ENCODE measurements at places on chromosomes 12 and 14. TPM values are rescaled to one million over a fixed set of nuclear protein-coding genes. Genes with fewer than 3 reads are reported as not detected.
A peak's percentile ranks its signal among the peaks of the same experiment; 100 is the strongest.

DNA sequence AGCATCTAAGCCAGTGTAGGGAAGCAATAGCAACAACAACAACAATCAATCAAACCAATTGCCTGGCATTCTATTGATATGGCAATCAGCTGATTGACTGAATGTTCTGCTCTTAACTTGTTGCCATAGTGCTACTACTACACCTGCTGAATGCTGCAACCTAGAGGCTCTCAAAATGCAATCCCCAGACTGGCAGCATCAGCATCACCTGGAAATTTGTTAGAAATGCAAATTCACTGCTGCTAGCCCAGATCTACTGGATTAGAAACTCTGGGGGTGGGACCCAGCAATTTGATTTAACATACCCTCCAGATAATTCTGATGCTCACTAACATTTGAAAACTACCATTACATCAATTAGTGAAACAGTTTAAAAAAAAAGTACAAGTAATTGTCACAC, 363.6 kb downstream of the SNAPC1 start:
- no peak for DNase-seq

- DNase-seq = no peak
Measured at GRCh38 chr14:92433407-92433806, 80.2 kb upstream of the RIN3 start.

- DNase-seq = no peak
Measured at GRCh38 chr12:20350026-20350425, 18.3 kb upstream of the PDE3A start.

DNA sequence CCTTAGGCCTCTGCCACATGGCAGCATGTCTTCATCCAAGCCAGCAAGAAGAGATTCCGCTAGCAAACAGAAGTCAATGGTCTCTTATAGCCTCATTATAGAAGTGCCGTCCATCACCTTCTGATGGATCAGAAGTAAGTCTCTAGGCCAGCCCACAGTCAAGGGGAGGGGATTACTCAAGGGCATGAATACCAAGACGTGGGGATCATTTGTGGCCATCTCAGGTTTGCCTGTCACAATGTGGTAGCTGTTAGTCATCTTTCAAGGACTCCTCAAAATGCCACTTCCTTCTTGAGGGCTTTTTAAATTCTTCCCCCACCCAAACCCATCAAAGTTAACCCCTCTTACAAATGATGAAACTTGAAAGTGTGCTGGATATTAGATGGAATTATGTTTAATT, 8.1 kb upstream of the ADCY6 start:
- no peak for DNase-seq

DNA sequence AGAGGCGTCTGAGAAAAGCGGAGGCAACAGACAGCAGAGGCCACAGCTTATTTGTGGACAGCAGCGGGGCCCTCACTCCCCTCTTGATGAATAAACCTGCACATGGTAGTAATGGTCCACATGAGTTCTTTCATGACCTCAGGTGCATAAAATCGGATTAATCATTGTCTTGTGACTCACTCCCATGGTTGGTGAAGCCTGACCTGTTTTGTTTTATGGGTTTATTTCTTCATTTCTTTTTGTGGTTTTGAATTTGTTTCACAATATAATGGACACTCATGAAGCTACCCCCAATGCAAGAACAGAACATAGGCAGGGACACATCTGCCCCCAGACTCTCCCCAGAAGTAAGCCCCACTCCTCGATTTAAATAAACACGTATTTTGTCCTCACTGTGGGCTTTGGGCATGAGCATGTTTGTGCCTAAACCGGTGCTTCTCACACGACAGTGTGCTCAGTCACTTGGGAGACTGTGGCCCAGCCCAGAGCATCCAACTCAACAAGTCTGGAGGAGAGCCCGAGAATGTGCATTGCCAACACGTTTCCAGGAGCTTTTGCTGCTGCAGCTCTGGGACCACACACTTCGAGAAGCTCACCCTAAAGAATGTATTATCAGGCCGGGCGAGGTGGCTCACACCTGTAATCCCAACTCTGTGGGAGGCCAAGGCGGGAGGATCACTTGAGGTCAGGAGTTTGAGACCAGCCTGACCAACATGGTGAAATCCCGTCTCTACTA, 116.1 kb downstream of the SCARB1 start:
- DNase-seq = no peak

GRCh38 chr12:104668274-104668718, 211.5 kb downstream of the CHST11 start:
- no peak for DNase-seq

DNA sequence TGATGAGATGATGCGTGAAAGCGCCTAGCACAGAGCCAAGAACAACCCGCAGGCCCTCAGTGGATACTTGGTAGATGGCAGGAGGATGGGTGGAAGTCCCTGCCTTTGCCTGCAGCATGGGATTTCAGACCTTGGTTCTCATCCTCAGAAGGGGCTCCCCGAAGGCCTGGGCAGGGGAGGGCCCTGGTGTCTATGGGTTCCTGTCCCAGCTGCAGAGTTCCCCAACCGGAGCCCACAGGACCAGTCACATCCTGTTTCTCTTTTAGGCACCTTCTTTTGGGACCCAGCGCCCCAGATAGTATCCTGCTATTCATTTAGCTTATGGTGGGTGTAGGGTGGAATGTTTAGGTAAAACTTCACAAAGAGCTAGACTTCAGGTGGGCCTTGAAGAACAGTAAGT, 55.5 kb downstream of the CALM1 start:
- no peak for DNase-seq

GRCh38 chr12:47885566-47885965, 19.2 kb downstream of the VDR start:
- DNase-seq = no peak

- DNase-seq = no peak
Measured at GRCh38 chr12:7905071-7905470, 30.9 kb downstream of the SLC2A3 start.

GRCh38 chr12:23770202-23770938, 179.1 kb downstream of the SOX5 start:
- DNase-seq = no peak

- DNase-seq = no peak
Measured at GRCh38 chr12:32024884-32025592, 65.8 kb downstream of the RESF1 start.

DNA sequence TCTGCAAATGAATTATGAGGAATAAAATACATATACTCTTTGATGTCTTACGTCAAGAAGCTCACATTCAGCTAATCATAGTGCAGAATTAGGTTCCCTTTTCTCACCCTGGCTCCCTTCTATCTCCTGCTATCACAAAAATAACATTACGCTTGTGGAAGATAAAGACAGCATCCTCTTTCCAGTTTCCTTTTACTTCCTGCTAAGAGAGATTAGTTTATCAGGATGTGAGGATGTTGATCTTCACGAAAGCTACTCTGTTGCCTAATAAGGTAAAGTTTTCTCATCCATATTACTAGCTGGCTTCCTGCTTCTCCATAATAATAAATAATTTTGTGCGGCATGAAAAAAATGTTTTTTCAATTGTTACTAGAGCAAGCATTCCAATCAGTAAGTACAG, 217.7 kb upstream of the DCN start:
- DNase-seq = no peak

DNA sequence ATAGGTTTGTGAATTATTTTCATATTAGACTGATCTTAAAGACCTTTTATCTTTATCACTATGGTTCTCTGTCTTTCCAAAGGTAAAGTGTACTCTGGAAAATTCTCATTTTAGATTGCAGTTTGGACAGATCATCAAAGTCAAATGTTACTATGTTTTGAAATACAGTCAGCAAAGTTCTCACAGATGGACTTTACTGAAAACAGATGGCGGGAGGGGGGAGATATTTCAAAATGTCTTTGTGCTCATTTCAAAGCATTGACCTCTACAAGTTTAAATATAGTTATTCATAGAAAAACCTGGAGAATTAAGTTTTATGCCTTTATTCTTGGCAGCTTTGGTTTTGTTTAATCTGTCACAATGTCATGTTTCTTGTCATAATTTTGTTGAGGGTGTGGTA, 51.8 kb upstream of the LRTM2 start:
- no peak for DNase-seq

DNA sequence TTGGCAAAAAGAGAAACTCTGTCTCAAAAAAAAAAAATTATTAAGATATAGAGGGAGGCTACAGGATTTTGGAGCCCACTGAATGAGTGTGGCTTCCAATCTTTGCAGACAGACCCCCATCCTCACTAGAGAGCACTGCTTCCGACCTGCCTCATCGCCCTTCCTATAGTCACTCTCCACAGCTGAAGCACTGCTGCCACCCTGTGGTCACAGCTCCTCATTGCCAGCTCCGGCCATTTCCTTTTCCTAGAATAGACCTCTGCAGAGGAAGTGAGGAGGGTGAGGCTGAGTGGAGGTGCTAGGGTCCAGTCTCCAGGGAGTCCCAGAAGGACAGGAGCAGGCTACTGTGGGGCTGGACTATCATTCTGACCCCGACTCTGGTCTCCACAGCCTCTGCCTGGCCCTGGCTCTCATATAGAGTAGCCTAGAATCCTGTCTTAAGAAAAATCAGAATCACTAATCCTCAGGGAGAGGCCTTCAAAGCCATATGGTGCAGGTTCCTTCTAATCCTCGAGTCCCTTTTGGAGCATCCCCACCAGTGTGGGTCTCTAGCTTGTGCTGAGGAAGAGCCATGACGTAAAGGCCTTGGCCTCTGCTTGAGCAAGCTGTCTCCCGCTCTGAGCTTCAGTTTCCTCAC, 1.4 kb upstream of the NPFF start:
- DNase-seq = peak; percentile 90

DNA sequence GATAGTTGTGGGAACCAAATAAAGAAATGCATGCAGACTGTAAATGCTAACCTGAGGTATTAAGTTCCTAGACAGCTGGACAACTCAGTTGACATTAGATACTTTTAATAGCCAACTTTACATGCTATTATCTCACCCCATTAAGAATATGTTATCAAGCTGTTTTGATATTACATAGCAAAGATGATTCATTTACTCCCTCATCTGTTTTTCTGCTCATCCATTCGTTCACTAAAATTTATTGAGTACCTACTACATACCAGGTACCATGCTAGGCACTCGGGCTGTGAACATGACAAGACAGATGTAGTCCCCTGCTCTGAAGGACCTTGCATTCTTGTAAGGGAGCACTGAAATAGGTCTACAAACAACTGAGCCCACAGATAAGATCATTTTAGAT, 192.4 kb downstream of the DACT1 start:
- DNase-seq = no peak

DNA sequence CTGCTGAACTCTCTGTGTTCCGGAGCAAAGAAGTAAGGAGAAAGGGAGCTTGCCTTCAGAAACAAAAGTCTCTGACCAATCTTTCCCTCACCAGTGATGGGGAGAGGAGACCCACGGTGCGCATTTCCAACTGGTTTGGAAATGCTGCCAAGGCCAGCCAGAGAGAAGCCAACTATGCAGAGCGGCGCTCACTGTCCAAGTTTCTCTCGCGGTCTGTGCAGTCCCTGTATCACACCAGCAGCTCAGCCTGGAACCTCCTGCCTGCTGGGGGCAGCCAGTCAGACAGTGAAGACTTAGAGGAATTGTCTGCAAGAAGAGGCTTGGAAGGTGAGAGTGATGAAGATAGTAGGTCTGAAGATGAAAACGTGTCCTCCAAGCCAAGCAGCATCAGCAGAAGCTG, 206.2 kb downstream of the NAV3 start:
- DNase-seq = no peak

DNA sequence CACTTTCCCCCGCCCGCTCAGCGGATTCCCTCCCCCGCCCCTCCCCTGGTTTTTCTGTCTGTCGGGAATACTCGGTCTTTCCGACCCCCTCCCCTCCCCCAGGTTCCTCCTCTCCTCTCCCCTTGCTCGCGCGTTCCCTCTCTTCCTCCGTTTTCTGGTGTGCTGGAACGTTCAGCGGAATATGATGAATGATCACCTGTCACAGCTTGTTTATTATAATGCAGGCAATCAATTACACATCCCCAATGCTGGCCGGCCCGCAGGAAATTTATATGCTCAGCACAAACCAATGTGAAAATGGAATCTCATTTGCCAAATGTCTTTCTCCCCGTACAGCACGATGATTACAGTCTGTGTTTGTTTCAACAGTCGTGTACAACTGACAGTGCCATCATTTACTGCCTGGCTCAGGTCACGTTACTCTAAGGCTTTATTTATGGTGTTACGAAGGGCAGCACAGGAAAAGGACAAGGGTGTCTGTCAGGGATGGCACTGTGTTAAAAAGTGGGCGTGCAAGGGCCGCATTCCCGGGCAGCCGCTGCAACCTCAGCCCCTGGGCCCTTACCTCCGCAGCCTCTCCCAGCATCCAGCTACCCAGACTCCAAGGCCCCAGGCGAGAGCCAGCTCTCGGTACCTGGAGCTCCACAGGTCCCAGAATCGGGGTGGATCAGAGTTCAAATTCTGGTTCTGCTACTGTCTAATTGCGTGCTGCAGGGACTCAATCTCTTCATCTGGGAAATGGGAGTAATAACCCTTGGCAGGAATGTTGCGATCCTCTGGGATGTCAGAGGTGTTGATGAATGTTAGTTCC, 24.7 kb upstream of the MAP1LC3B2 start:
- DNase-seq = peak; percentile 49

DNA sequence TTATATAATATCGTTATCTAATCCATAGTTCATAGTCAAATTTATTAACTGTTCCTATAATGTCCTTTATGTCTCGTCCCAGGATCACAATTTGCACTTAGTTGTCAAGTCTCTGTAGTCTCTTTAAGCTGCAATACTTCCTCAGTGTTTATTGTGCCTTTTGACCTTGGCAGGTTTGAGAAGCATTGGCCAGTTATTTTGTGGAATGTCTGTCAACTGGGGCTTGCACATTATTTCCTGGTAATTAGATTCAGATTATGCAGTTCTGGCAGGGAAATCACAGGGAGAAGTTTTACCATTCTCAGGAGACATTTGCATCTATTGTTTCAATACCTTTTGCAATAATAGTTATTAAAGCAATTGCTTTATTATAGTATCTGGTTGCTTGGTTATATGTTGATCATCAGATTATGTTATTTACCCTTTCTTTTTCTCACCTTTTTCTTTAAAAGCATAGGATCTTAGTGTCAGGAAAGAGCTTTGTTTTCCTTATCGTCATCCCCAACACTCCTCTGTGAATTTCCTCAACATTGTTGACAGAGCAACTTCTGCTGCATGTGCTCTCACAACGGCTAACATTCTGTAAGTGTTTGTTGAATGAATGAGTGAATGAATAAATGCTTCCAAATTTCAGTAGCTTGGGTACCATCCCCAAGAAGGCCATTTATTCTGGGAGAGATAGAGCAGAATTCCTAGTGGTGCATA, 3.7 kb upstream of the ART4 start:
- no peak for DNase-seq

DNA sequence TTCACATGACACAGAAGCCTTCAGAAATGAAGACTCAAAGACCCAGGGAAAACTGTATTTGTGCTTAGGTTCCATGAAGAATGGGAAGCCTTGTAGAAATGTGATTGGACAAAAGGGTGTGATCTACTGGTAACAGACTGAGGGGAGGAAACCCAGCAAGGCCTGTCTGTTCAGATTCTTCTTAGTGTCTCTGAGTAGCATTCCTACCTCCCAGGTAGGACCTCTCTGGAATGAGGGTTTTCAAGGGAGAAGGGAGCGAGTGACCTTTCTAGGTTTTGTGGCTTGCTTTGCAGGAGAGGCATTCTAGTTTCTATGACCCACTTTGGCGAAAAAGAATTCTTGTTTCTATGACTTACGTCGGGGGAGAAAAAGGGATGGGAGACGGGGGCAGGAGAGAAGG, 401.7 kb downstream of the DPF3 start:
- DNase-seq = no peak

RND1 gene
- total RNA-seq = 15.8 TPM

KRT82 gene
- total RNA-seq = not detected

RNU4-1 gene
- total RNA-seq = 5,368 TPM

ZNF84 gene
- total RNA-seq = 95.9 TPM

KCNA5 gene
- 0.80 TPM for total RNA-seq

RNF212B gene
- not detected for total RNA-seq

TMEM229B gene
- total RNA-seq = 0.41 TPM

TCTN2 gene
- 16.8 TPM for total RNA-seq

SIX4 gene
- 17.4 TPM for total RNA-seq

GYS2 gene
- total RNA-seq = not detected

TMEM19 gene
- total RNA-seq = 17.3 TPM
